ENCODE measurements at places on chromosomes 16 and 17.
A peak's percentile ranks its signal among the peaks of the same experiment; 100 is the strongest.

DNA sequence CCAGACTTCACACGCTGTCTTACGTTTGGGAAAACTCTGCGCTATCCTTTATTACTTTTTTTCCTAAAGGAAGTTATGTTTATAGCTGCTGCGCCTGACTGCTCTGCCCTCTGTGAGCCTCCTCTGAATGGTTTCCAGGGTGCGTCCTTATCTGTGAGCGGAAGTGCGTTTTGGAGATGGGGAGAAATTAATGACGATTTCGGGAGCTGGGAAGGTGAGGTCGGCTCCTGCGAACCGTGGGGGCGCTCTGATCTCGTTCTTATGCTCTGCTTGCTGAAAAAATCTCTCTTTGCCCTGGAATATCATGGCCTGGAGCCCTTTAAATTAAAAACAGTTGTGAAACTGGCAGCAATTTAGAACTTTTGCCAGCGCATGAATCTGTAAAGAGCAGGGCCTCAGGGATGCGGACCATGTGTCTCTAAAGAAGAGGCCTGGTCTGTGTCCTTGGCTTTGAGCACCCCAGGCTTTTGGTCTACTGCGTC lies 135.7 kb upstream of the ZFHX3 start:
- no peak for DNase-seq

DNA sequence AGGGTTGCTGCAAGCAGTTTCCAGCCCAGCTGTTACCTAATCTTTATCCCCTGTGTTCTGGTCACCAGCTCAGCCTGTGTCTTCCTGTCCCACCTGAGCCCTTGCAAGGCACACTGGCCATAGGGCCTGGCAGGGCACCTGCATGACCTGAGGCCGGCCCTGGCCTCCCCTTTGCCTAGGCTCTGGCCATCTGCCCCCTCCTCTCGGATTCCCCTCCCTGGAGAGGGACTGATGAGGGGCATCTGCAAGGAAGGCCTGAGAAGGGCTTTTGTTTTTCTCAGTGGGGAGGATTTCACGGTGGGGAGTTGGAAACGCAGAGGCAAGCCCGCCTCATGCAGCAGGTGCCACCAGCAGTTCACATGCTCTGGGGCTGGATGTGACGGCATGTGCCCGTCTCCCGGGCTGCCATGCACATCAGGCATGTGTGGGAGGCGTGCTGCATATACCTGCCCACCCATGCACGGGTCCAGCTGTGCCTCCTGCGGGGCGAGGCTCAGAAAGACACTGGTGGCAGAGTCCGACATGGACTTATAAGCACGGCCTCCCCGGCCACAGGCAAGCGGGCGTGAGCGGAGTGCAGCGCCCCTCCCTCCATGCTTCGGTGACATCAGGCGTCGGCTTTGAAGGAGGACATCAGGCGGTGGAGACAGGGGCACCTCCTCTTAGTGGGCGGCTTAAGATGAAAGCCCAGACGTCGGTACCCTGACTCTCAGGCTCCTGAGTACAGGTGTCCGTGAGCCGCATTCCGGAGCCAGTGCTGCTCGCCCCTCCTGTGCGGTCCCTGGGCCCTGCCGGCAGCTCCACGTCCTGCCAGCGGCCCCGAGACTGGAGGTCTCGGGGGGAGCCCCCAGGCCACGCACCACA lies 16.5 kb downstream of the ASPSCR1 start:
- no peak for DNase-seq

DNA sequence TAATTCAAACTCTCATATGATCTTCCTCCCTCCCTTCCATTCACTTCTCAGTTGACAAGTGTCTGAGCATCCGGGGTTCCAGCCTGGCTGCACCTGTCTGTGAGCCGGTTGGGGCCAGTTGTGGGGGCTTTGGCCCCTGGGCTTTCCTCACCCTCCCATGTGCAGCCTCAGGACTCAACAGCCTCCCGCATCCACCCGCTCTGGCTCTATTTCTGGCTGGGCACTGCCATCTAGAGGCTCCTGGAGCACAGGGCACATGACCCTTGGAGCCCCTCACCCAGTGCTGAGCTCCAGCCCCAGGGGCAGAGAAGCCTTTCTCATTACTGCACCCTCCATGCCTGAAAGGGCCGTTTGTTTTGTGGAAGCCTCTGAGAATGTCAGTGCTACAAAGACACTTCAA lies 43.3 kb downstream of the HAPSTR1 start:
- peak; percentile 51 for DNase-seq

DNA sequence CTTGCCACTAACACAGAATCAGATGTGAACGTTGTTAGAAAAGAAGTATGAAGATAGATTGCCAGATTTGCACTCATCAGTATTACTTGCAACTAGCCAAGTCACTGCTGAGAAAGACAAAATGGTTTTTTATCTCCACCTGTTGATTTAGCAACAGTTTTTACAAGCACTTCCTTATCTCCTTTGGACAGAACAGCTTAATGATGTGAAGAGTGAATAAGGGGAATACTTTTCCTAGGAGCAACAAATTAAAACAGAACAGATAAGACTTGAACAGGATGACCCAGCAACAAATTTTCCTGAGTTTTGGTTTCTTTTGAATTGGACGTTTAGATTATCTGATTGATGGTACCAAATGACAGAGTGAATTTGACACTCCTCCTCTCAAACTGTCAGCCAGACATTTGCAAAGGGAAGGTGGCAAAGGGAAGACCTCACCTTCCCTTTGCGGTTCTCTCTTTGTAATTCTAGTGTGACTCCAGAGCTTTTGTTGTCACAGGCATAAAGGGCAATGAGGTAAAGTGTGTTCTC lies 130.6 kb downstream of the NLK start:
- no peak for DNase-seq

DNA sequence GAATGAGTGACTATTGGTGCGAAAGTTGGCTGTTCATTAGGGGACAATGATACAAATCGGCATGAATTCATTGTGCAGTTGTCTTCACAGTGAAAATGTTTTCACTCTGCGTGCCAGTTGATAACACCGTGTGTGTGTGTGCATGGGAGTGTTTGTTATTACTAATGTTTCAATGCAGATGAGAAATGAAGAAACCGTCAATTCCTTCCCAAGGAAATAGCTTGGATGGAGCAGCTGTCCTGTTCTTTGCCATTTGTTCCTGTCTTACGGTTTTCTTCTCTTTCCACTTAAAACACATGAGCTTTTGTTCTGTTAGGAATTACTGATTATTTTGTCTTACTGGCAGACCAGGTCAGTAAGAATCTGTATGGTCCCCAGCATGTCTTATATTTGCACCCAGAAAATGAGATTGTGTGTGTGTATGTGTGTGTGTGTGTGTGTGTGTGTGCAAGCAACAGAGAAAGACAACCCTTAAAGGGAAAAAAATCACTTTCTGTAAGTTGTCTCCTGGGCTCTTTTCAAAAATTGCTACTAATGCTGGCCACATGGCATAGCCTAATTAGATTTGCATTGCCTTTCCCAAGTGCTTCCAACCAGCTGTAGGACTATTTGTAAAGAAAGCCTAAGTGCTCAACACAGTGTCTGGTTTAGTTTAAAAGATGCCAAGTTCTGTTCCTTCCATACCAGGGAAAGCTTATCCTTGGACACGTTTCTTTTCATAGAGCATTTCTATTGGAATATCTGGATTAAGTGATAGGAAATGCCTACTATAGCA lies 23.8 kb downstream of the SHISA9 start:
- DNase-seq: no peak

- DNase-seq: no peak
These were observed 74.9 kb downstream of the CMIP start for GRCh38 chr16:81519301-81520150.

GRCh38 chr17:50256826-50257618 lies 17.2 kb upstream of the TMEM92 start:
- DNase-seq: no peak

- no peak for DNase-seq
These were observed 7.2 kb downstream of the SPAG7 start for GRCh38 chr17:4960279-4960922.

DNA sequence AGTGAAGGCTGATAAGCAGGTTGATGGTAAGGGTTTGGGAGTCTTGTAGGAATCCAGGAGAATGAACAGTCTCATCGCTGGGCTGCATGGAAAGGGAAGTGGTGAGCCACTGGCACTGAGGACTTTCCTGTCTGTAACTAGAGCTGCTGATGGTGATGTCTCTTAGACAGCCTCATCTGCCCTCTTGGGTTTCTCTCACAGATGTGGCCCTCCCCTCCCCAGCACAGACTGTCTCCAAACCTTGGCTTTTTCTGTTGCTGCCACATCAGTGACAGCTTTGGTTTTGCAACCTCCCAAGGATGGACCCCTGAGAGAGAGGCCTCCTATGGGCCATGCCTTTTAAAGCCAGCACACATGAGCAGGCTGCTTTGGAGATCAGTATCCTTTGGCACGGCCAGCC lies 16.9 kb downstream of the PLCG2 start:
- DNase-seq: no peak

DNA sequence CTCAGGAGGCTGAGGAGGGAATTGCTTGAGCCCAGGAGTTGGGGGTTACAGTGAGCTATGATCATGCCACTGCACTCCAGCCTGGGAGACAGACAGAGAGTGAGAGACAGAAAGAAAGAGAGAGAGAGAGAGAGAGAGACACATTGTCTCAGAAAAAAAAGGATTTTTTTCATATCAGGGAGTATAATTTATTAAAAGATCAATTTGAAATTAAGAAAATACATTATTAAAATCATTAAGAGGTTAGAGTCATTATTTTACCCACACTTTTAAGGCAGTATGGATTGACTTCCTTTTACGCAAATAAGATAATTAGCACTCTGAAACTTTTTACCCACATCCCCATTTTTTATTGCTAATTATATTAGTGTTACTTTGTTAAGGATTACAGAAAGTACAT lies 804.3 kb downstream of the CDH11 start:
- DNase-seq: no peak

DNA sequence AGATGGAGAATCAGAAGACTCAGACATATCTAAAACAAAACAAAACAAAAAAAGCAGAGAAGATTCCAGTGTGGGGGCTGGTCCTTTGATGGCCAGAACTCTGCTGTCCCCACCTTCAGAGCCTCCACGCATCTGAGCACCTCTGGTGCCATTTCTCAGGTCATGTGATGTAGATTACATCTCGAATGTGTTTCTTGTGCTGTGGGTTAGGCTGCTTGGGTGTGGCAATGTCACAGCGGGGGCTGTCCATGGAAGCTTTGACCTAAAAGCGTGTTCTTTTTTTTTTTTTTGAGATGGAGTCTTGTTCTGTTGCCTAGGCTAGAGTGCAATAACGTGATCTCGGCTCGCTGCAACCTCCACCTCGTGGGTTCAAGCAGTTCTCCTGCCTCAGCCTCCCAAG lies 51.2 kb downstream of the PLD6 start:
- DNase-seq: no peak

- no peak for DNase-seq
These were observed 77.9 kb upstream of the LGALS9 start for GRCh38 chr17:27553019-27553511.

GRCh38 chr17:2366747-2367494 lies 29.6 kb downstream of the SGSM2 start:
- DNase-seq: no peak
